ENCODE measurements at places on chromosomes 5 and 9.

GRCh38 chr5:66661149-66661548 lies 65.0 kb downstream of the MAST4 start:
- no peak for DNase-seq

GRCh38 chr9:121989010-121989409 lies 104.1 kb downstream of the TTLL11 start:
- DNase-seq: no peak

GRCh38 chr5:150640311-150641005 lies at the start of gene SYNPO:
SYNPO (plus strand) TSS chr5:150640660; CDS start chr5:150648276, 7,616 bp downstream.
- DNase-seq: no peak

DNA sequence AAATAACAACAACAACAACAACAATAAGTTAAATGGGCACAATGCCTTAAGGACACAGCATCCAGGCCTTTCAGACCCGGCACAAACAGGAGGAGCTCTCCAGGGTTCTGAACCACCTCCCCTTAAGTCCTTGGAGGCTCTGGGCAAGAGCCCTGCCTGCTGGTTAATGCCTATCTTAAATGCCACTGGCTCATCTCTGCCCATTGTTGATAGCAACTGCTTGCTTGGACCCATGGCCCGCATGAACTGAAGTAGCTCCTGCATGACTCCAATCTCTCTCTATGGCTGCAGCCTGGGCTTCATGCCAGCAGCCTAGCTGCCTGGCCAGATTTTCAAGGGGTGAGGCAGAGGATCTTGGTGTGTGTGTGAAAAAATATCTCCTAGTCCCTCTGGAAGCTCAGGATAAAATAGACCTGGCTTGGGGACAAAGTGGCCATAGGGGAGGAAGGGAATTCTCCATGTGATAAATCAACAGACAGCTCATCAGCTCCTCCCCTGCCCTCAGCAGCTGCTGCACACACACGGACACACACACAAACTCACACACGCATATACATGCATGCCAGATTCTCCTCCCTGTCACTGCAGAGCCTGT lies 27.4 kb downstream of the FAM219A start:
- no peak for DNase-seq

- no peak for DNase-seq
Observed at GRCh38 chr5:122673343-122673742, 101.5 kb upstream of the SNX2 start.

DNA sequence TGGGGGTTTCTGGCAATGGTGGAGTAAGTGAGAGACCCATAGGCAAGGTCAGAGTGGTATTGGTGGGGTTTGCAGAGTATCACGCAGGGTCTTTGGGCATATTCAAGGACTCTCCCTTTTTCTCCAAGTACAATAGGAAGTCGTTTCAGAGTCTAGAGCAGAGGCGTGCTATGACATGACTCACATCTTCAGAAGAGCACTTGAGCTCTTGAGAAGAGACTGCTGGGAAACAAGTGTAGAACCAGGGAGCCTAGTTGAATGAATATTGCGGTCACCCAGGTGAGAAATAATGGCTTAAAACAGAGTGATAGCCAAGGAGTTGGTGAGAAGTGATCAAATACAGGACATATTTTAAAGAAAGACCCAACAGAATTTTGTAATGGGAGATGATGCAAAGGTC lies 813.4 kb downstream of the TLE1 start:
- no peak for DNase-seq

DNA sequence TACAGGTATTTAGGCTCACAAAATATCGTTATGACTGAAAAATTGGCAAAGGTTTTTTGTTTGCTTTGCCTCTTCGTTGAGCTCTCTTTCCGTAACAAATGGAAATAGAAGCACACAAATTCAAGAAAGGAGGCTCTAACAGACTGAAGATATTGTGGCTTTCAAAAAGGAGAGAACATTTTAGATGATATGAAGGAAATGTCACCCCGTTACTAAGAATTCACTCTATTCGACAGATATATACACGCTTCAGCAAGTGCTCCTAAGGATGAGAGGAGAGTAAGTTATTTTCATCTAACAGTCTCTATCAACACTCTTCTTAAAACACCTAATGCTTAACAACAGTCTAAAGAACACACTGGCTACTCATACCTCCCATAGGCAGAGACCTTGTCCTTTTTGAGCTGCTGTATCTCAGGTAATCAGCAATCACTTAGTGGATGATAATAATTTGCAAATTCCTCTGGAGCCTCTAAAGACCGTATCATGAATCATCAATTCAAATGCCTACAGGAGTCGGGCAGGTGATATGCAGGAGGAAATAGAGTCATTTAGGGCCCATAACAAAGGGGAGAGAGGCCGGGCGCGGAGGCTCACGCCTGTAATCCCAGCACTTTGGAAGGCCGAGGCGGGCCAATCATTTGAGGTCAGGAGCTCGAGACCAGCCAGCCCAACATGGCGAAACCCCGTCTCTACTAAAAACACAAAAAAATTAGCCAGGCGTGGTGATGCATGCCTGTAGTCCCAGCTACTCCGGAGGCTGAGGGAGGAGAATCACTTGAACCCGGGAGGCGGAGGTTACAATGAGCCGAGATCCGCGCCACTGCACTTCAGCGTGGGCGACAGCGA lies 1.4 kb upstream of the HSDL2 start:
- DNase-seq: no peak

- no peak for DNase-seq
Observed at GRCh38 chr5:177472460-177473442, 683 bp downstream of the DBN1 start.

DNA sequence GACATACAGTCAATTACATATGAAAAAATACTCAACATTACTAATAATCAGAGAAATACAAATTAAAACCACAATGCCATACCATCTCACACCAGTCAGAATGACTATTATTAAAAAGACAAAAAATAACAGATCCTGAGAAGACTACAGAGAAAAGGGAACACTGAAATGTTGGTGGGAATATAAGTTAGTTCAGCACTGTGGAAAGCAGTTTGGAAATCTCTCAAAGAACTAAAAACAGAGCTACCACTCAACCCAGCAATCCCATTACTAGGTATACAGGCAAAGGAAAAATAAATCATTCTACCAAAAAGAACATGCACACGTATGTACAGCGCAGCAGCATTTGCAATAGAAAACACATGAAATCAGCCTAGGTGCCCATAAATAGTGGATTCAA lies 41.6 kb upstream of the CCNG1 start:
- no peak for DNase-seq

GRCh38 chr5:112681481-112681908 lies 56.2 kb upstream of the APC start:
- no peak for DNase-seq

DNA sequence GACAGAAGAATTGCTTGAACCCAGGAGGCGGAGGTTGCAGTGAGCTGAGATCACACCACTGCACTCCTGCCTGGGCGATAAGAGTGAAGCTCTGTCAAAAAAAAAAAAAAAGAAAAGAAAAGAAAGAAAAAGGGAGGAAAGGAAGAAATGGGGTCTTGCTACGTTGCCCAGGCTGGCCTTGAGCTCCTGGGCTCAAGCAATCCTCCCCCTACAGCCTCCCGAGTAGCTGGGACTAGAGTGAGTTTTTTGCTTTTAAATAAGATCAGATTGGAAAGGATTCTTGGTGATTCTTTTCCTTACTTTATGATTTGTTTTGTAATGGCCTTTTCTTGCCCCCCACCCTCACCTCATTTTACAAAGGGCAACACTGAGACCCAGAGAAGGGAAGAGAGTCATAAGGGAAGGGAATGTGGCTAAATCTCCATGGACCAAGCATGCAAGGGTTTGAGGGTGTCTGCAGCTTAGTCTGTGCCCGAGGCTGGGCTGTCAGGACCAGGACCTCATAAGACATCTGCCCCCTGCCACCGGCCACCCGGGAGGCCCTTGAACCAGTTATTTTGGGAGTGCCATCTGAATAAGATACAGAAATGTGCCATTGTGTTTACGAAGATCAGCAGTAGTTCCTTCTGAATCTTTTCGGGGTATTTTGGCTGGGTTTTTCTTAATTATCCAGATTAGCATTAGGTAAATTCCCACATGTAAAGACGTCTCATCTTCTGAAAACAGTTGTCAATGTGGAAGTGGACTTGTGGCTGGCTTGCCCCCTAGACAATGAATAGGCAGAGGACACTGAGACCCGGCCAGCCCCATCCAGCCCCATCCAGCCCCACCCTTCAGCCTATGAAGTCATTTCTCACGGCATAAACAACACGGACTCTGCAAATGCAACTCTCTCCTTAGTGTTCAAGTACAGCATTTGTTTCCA lies 44.5 kb upstream of the GRHPR start:
- DNase-seq: no peak

- DNase-seq: no peak
Observed at GRCh38 chr9:128068386-128069205, 564 bp downstream of the SLC25A25 start.

DNA sequence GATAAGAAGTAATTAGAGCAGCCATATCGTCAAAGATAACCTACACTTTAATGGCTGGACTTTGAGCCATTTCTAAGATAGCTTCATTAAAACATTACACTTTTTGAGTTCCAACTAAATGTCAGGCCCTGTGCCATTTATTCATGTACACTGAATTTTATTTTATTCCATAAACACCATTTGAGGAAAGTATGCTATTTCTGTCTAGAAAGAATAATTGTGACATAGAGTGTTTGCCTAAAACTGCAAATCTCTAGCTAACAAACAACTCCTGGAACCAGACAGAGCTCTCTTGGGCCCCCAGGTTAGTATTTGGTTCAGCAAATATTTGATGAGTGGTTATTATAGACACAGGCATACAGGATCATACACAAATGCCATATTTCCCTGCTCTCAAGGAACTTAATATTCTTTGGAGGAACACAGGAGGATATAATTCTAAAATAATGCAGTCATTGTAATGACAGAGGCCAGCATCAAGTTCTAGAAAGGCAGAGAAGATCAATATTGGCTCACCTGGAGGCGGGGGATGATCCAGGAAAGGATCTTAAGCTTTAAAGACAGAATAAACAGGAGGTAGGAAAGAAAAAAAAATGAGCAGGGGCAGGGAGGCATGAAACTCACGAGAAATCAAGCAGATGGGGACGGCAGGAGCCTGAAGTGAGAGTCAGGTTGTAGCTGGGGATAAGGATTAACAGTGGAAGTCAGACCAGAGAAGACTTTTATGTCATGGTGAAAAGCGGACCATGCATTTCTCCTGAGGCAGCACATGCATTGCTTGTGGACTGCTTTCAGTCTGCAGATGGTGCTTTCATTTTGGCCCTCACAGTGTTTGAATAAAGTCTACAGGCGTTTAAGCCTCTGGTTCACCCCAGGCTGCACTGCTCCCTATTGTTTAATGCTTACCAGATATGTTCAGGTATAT lies 127.7 kb downstream of the GCNT1 start:
- no peak for DNase-seq
